Stimulated activated CD8-positive, alpha-beta memory T cell treated with anti-CD3 and anti-CD28 coated beads, Interleukin-7, amount 100 ng/mL, for 4 hours (primary cell): ENCODE measurements at places on chromosomes 3 and 15.

GRCh38 chr3:22122567-22122966, 371.6 kb upstream of the ZNF385D start:
- no peak for DNase-seq

DNA sequence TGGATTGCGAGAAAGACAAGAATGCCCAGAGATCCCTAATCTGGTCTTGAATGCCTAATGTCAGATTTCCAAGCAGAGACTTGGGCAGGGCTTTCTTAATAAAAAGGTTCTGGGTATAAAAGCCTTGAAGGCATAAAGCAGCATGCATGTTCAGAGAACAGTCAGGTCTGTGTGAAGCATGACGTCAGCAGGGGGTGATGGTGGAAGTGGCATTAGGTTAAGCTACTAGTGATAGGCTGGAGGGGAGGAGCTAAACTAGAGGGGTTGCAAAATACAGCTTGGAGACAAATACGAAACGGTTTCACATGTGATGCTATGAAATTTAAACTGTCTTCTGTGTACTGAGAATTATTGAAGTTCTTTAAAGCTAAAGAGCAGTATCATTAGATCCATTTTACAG, 125.6 kb downstream of the VPS8 start:
- no peak for DNase-seq

DNA sequence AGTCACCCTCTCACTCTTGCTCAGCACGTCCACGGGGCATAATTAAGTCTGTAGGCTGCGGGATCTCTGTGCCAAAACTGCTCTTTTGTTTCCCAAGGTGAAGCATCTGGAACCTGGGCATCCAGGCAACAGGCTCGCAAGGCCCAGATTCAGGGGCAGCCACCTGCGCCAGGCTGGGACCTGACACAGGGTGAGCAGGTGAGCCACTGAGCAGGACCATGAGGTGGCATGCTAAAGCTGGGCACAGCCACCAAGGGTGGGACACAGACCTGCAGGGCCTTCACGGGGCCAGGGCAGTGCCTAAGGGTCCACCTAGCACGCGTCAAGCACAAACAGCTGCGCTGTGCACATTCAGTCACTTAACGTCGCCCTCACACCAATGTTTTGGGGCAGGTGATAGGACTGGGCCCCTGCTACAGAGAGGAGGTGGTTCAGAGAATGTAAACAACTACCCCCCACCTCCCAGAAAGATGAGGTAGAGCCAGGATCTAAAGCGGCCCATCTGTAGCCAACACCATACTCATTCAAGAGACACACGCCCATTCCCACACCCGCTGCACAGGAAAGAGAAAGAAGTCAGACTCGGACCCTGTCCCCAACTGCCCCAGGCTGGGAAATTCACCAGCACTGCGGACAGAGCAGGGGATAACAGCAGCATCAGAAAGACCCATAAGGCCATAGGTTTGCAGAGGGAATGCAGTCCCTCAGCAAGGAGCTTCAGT, 16.3 kb downstream of the XXYLT1 start:
- DNase-seq, result no peak

DNA sequence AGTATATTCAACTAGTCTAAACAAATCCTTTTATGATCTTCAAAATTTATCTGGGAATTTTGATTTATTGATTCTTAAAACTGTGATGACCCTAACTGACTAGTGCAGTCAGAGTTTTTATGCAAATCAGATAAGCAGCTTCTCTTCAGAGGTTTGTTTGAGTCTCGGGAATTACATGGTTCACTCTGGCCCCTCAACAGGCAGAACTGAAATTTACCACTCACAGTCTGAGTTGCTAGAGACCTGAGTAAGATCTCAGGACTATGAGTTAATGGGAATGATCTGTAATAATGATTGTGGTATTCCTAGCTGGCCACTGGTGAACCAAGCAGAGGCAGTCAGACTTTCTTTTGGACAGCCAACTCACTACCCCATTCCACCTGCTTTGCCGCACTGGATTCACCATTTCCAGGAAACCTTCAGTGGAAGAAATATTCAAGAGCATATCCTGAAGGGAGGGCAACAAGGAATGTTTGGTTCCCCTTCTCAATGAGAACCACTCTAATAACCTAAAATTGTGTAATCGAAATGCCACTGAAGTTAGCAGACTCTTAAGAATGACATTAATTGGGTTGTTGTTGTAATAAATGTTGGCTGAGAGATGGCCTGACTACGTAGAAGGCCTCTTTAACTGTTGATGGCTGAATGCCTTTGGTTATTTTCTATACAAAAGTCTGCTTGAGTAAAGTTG, 11.5 kb upstream of the DNAJC13 start:
- no peak for DNase-seq

DNA sequence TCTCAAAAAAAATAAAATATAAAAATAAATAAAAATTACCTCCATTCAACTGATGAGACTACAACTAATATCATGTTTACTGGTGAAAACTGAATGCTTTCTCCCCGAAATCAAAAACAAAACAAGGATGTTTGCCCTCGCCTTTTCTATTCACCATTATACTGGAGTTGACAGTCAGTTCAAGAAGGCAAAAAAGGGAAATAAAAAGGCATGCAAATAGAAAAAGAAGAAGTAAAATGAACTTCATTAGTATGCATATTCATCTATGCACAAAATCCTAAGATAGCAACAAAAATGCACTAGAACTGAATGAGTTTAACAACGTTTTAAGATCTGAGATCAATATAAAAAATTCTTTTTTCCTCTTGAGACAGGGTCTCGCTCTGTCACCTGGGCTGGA, 72.7 kb upstream of the FAM174B start:
- DNase-seq, result no peak

- no peak for DNase-seq
These were observed 94.1 kb downstream of the ITPR1 start for GRCh38 chr3:4587061-4587837.

DNA sequence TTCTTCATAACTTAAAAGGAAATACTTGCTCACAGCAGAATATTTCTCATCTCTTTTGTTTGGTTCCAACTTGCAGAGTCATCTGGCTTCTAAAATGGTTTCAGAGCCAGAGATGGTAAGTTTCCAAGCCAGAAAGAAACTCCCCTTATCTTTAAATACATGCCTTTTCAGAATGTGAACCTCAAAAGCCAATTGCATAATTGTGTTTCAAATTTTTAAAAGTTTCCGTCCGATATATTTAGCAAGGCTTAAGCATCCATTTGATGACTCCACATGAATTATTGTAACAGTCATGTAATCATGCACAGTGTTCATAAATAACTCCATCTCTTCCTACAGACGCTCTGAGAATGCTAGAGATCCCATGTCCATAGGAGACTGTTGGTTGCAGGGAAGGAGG, 40.6 kb upstream of the C3orf80 start:
- no peak for DNase-seq

GRCh38 chr3:112699436-112699978, 58.6 kb upstream of the CCDC80 start:
- no peak for DNase-seq
